ENCODE measurements at places on chromosomes 13 and 19. TPM values are rescaled to one million over a fixed set of nuclear protein-coding genes. Genes with fewer than 3 reads are reported as not detected.
A peak's percentile ranks its signal among the peaks of the same experiment; 100 is the strongest.

The LYPD3 gene
- not detected for total RNA-seq

- DNase-seq: no peak
Observed at GRCh38 chr13:110497003-110497402, 64.5 kb downstream of the RAB20 start.

GRCh38 chr13:87999240-87999700 lies 328.1 kb downstream of the SLITRK5 start:
- peak; percentile 30 for DNase-seq

DNA sequence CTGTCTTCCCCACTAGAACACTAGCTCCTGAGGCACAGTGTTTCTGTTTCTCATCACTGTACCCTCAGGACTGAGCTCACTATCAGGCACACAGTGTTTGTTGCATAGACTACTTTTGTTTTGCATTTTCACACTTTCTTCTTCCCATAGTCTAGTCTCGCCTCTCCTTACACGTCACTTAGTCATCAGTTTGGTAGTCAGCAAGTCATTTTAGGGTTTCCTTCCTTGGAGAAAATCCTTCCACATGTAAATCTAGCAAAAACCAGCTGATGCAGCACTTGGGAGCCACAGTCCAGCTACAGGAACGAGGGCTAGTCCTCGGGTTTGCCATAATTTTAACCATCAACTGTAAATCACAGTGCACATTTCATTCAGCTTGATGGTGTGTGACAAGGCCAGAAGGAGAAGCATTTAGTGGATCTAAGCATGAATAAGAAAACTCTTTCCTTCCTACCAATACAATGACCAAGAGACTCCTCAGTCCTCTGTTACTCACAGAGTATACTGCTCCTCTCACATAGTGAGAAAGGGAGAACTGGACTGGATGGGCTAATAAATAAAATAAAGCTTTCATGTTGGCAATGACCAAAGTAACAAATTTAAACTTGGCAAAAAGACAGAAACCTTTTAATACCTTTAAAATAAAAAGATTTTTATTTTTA lies 221.0 kb downstream of the KLF12 start:
- DNase-seq: peak; percentile 59

GRCh38 chr13:24168979-24169378 lies 8.5 kb downstream of the SPATA13 start:
- no peak for DNase-seq

GRCh38 chr19:2841855-2842574 lies 740 bp downstream of the ZNF555 start:
- DNase-seq: no peak

DNA sequence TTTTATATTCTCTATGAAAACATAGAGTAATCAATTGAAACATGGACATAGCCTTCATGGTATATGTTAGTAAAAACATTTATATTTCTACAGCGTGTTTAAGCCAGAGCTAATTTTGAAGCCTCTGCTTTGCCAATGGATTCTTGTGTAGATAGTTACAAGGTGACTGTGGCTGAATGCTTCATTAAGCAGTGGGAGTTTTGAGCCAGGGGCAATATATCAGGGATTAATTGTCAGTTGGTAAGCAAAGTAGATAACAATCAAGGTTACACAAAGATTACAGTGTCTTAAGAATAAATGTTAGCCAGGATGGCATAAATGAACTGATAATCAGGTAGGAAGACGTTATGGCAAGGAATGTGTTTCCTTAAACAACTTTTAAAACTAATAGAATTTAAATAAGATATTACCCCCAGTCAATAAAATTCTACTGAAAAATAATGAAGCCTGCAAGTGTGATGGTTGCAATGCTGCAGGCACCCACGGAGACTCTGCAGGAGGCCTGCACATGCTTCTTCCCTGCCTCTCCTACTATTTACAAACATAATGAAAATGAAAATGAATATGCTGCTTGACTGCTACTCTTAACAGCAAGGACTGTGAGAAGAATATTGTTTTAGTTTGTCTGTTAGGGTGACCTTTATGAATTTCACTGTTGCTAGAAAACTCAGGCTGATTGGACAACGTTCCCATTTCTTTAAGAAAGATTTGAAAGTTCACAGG lies 588.5 kb downstream of the GPC5 start:
- DNase-seq: no peak

- no peak for DNase-seq
Observed at GRCh38 chr13:79932556-79932955, 408.4 kb downstream of the SPRY2 start.

The DPF1 gene
- total RNA-seq: 4.2 TPM

GRCh38 chr19:43504426-43505185 lies at the start of gene PHLDB3:
TSS of gene PHLDB3 (minus strand) at chr19:43504746. CDS start at chr19:43504118, 628 bp downstream.
- DNase-seq: peak; percentile 9

DNA sequence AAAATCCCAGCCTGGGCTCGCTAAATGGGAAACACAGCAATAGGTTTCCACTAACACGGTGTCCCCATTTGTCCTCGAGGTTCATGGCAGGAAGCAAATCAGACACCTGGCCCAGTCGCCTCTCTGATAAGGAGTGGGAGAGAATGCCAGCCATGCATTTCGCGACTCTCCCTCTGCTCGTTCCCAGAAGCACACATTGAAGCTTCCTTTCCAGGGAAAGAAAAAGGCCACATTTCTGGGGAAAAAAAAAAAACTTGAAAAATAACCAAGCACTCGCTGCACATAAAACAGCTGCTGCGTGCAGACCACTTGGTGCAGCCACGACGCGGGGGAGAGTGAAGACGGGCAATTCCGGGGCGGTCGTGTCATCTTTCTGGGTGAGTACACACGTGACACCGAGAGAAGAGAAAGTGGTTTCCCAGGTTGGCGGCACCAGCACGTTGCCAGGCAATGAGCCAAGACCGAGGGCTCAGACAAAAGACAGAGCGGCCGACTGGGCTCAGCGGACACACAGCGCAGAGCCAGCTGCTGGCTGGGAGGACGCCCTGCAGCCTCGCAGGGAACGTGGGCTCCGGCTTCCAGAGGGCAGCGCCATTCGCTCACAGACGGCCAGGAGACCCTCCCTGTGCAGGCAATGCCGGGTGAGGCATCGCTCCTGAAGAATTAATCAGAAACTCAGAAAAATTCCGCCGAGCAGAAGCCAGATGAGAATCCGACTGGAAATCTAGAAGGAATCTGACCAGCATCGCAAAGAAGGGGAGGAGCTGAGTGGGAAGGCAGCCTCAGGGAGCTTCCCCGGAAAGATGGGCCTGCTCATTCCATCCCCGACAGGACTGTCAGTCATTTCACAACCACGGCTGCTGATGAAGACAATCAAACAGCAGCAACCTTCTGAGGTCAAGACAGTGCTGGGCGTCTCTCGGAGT lies 83.2 kb upstream of the IRS2 start:
- peak; percentile 44 for DNase-seq

The NEK3 gene
- 6.9 TPM for total RNA-seq

DNA sequence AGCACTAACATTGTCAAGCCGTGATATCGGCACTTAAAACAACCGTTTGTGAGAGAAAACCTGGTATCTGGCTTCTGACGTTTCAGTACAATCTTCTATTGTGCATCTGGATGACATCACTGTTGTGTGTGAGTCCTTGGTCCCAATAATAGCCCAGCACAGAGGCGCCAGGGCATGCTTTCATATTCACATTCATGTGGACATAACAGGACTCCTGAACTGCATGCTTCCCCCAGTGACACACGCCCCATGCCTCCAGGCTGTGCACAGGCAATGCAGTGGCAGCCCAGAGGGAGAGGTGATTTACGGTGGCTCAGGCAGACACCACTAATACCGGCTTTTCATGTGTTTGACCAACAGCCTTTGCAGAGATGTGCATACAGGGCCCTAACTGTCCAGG lies 58.1 kb downstream of the MRPL57 start:
- DNase-seq: no peak

DNA sequence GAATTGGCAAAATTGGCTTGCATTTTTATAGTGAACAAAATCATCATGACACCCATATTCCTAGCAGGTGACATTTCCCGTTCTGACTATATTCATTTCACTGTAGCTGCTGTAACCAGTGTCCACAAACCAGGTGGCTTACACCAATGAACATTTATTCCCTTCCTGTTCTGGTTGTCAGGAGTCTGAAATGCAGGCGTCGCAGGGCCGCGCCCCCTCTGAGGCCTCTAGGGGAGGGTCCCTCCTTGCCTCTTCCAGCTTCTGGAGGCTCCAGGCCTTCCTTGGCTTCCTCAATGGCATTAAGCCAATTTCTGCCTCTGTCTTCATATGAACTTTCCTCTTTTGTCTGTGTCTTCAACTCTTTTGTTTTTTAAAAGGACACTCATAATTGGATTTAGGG lies 6.5 kb upstream of the RLN3 start:
- DNase-seq: no peak

DNA sequence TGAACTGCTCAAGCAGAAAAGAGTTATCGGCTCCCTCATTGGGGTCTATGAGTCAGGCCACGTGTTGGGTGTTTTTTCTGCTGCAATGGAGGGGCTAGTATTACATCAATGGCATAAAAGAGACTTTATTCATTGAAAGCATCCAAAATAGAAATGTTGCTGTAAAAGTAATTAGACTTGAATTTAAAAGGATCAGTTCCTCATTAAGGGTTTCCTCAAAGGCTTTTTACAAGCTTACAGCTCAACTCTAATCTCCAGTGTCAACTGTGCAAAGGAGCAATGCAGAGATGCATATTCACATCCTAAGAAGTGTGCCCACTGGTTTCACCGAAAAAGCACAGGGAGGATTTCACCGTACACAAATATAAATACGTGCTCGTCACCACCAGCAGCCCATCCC lies 300.3 kb downstream of the FOXO1 start:
- no peak for DNase-seq

GRCh38 chr13:33218020-33218419 lies 67.5 kb downstream of the STARD13 start:
- peak; percentile 71 for DNase-seq

GRCh38 chr13:40818926-40819325 lies 29.5 kb downstream of the SLC25A15 start:
- no peak for DNase-seq

- peak; percentile 56 for DNase-seq
Observed at GRCh38 chr13:109840201-109840892, 54.0 kb upstream of the IRS2 start.

DNA sequence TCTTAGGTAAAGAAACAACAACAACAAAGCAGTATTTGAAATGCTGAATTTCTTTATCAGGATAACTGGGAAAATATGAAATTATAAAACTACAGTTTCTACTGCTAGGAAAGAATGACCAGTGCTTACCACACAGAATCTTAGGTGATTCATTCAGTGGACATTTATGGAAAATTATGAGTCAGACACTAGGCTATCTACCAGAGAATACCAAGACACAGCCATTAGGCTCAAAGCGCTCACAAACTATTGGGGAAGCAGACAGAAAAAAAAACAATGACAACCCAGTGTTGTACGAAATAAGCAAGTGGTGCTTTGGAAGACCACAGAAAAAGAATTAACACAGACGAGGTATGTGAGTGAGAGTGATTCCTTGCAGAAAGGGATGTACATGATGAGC lies 1019.5 kb downstream of the PCDH9 start:
- peak; percentile 91 for DNase-seq

The CD177 gene
- not detected for total RNA-seq

The SKA3 gene
- total RNA-seq: 24.4 TPM

- peak; percentile 1 for DNase-seq
Observed at GRCh38 chr13:74452176-74452575, 318.0 kb upstream of the KLF12 start.

DNA sequence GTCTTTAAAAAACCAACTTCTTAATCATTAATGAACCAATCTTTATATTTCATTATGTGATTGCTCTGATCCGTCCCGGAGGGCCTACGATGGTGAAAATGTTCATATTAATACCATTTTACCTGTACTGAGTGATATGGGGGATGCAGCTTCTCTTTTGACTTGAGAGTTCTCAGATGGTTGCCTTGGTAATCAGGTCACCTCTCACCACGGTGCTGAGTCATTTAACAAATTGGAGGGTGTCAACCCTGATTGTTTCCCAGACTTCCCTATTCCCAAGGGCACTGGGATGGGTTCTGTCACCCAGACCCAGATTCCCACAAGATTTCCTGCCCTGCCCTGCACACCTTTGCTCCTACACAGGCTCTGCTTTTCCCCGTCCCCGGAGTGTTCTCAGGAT lies 128.5 kb upstream of the TMTC4 start:
- no peak for DNase-seq

The ANGPTL4 gene
- 1.9 TPM for total RNA-seq

DNA sequence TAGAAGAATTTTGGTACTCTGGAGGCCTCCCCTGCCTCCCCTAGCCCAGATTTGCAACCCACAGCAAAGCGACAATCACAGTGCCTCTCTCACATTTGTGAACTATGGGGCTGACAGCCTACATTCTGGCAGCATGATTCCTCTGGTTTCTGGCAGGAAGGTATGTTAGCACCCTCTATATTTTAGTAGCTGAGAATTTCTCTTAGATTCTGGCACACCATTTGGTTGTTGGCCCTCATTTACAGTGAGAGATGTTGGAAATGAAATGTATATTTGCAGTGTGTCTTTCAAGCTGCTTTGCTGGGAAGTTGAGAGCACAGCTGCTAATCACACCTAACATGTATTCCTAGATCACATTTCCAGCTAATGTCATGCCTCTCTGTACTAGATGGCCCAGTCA lies 735.0 kb downstream of the FGF9 start:
- no peak for DNase-seq

DNA sequence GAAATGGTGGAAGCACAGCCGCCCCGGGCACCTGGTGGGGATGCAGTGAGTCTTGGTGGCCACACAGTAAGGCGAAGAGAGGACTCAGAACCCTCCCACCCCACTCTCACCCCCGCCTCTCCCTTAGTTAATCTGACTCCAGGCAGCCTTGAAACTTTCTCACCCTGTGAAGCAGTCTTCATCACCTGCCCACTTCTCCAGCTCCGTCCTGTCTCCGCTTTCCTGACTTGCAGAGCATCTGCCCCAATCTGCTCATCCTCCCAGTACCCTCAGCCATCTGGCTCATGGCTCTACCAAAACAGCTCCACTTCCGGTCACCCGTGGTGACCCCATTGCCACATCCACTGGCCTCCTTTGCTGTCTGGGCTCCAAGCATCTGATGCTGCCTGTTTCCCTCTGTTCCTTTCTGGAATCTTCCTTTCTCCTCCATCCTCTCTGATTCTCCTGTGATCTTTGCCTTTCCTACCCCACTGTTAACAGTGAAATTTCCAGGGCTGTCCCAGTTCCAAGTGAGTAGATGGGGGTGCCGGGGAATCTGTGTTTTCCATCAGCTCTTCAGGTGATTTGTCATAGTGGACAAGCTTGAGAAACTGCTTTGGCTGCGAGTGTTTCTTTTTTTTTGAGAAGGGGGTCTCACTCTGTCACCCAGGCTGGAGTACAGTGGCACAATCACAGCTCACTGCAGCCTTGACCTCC lies 4.3 kb downstream of the USF2 start:
- no peak for DNase-seq

The ZNF83 gene
- total RNA-seq: 42.8 TPM

The RPL36 gene
- total RNA-seq: 232 TPM

Measured in IMR-90 (cell line).